ENCODE measurements at places on chromosomes 1 and 21. TPM values are rescaled to one million over a fixed set of nuclear protein-coding genes. Genes with fewer than 3 reads are reported as not detected.

PRRX1 gene
- total RNA-seq: not detected

S100B gene
- total RNA-seq: not detected

SNX7 gene
- total RNA-seq: 36.0 TPM

ARHGEF10L gene
- total RNA-seq: 5.2 TPM

PSMG1 gene
- 66.3 TPM for total RNA-seq

LYPLAL1 gene
- 25.4 TPM for total RNA-seq

LRRC8D gene
- total RNA-seq: 37.7 TPM

SLC9A1 gene
- total RNA-seq: 60.5 TPM

MPL gene
- 0.18 TPM for total RNA-seq

FCRL4 gene
- not detected for total RNA-seq

OR2T33 gene
- total RNA-seq: not detected

SYCP1 gene
- total RNA-seq: not detected

NCAM2 gene
- total RNA-seq: 1.4 TPM

C1orf87 gene
- total RNA-seq: not detected

DNA sequence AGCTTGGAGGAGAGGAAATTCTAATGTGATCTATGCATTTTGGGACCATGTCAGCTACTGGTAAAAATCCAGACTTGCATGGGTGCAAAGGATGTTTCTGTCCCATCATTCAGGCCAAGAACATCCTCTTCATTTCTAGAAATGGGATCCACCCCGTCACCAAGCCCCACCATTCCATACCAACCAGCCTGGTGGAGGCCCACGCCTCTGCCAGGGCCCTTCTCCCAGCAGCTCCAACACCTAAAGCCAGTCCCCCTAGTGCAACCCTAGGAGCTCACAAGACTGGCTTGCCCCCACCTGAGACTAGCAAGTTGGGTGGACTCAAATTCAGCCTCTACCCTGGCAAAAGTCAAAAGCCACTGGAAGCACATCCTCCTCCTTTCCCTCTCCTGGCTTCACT, 1.9 kb downstream of the ARHGEF11 start:
- H3K4me1 ChIP-seq: peaks cover 35% of the 10 kb centered on the region
- no peak overlapping the region for H3K27ac ChIP-seq
- no peaks in the 10 kb centered on the region for H3K27me3 ChIP-seq
- H3K4me3 ChIP-seq: peak overlapping the region; percentile 59
- H3K36me3 ChIP-seq: no peaks in the 10 kb centered on the region
- DNase-seq: no peak

DNA sequence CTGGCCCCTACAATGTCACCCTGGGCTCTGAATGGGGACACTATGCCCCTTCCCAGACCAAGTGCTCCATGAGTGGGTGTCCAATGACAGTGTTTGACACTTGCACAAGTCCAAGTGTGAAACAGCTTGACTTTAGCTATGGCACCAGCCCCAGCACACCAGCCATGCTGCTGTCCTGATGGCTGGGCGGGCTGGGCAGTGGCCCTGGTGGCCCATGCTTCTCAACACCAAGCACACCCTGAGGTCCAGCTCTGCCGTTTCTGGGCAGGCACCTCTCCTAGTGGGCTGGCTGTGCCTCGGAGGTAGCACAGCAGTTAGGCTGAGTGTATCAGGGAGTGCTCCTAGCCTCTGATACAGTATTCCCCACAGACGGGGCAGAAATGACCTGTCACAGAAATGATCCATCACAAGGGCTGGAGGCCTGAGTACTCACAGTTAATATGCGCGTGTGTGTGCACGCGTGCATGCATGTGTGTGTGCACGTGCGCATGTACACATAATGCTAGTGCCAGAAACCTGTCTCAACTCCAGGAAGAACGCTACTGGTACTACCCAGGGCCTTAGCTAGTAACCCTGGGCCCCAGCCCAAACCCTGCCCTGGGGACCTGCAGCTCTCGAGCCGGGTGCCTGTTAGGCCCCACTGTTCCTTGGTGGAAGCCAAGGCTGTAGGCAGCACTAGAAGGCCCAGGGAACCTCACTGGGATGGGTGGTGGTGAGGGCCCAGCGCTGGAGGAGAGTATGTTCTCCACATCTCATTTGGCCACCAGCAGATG, 134.0 kb downstream of the DMRTB1 start:
- no peaks in the 10 kb centered on the region for H3K36me3 ChIP-seq
- no peak for DNase-seq
- H3K4me1 ChIP-seq: no peaks in the 10 kb centered on the region
- H3K27me3 ChIP-seq: no peaks in the 10 kb centered on the region

GRCh38 chr1:11550664-11551283, 71.8 kb downstream of the DISP3 start:
- no peak overlapping the region for H3K4me3 ChIP-seq
- DNase-seq: peak; percentile 78
- no peaks in the 10 kb centered on the region for H3K36me3 ChIP-seq
- no peaks in the 10 kb centered on the region for H3K4me1 ChIP-seq
- H3K27ac ChIP-seq: no peak overlapping the region

DNA sequence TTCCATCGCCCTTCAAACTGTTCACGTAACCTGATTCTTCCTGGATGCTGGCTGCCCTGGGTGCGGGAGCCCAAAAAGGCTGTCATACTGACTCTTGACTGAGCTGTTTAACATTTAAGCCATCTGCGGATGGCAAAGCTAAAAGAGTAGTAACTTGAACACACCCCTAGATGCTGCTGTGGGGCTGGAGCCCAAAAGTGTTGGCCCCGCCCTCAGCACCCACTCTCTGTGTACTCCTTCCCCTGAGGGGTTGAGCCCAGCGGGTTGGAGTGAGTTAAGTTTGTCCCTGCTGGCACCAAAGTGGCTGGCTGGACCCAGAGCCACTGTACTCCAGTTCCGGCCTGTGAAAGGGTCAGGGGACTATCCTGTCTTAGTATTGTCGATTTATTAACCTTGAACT, 640.6 kb downstream of the PTPRU start:
- H3K27ac ChIP-seq: no peak overlapping the region
- H3K36me3 ChIP-seq: no peaks in the 10 kb centered on the region
- no peak for DNase-seq
- no peaks in the 10 kb centered on the region for H3K27me3 ChIP-seq
- no peak overlapping the region for H3K4me3 ChIP-seq

- no peaks in the 10 kb centered on the region for H3K36me3 ChIP-seq
- H3K4me3 ChIP-seq: no peak overlapping the region
- no peak for DNase-seq
- H3K27ac ChIP-seq: no peak overlapping the region
- no peaks in the 10 kb centered on the region for H3K27me3 ChIP-seq
These were observed 40.4 kb upstream of the ADARB1 start for GRCh38 chr21:45033791-45034555.

DNA sequence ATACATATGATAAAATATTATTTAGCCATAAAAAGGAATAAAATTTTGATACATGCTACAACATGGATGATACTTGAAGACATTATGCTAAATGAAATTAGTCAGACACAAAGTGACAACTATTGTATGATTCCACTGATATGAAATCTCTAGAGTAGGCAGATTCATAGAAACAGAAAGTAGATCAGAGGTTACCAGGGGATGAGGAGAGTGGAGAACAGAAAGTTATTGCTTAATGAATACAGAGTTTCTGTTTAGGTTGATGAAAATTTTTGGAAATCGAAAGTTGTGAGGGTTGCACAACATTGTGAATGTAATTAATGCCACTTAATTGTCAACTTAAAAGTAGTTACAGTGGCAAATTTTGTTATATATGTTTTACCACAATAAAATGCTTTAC, 315.7 kb upstream of the USP25 start:
- peaks cover 2% of the 10 kb centered on the region for H3K27me3 ChIP-seq
- H3K4me1 ChIP-seq: no peaks in the 10 kb centered on the region
- no peak overlapping the region for H3K4me3 ChIP-seq
- DNase-seq: no peak
- no peaks in the 10 kb centered on the region for H3K36me3 ChIP-seq
- H3K27ac ChIP-seq: no peak overlapping the region

- H3K4me1 ChIP-seq: peaks cover 33% of the 10 kb centered on the region
- no peak for DNase-seq
- H3K27ac ChIP-seq: no peak overlapping the region
These were observed 2.0 kb downstream of the CHML start for GRCh38 chr1:241638099-241638682.

DNA sequence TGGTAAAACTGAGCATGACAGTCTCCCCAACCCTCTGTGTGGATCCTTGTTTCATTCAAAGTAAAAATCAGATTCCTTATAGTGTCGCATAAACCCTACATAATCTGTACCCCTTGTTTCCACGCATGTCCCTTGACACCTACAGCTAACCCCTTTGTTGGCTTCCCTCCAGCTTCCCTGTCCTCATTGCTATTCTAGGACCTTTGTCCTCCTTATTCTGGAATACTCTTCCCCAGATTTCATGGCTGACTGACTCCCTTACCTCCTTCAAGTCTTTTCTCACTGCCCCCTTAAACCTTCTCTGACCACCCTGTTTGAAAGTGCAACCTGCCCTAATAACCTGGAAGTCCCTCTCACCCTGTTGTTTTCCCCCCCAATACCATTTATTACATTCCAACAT, 4.0 kb downstream of the RNF11 start:
- H3K4me1 ChIP-seq: peaks cover 27% of the 10 kb centered on the region
- H3K4me3 ChIP-seq: no peak overlapping the region
- no peaks in the 10 kb centered on the region for H3K27me3 ChIP-seq
- no peaks in the 10 kb centered on the region for H3K36me3 ChIP-seq

DNA sequence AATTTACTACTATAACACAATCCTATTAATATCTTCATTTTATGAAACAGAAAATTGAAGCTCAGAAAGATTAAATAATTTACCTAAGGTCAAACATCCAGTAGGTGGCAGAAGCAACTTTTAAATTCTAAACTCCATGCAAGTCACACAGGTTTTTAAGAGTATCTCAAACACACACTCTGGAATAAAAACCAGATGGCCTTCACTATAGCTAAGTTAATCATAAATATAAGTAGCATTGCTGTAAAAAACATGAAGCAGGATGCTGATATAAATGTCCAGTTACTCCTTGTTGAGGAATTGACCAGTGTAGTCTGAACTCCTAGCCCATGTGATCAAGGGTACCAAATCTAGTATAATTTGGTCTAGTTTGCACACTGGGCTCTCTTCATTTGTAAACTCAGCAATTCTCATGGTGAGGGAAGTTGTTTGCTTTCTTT, 9.4 kb upstream of the FMO3 start:
- H3K36me3 ChIP-seq: no peaks in the 10 kb centered on the region
- no peaks in the 10 kb centered on the region for H3K4me1 ChIP-seq
- no peak overlapping the region for H3K4me3 ChIP-seq
- DNase-seq: peak; percentile 18

DNA sequence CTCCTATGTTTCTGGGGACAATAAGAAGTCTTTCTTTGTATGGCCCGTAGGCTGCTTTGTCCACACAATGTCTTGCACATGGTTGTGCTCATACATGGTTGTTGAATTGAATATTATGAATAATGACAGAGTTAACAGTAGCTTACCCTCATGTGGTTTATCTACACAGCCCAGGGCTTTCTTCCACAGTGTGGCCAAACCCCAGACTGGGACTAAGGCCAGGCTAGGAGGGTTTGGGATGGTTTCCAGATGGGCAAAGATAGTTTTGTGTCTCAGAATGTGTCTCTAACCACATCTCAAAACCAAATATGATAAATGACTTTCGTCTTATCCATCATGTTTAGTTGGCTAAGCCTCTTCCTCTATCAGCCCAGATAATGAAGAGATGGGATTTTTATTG, 65.2 kb downstream of the CACNA1E start:
- no peak overlapping the region for H3K27ac ChIP-seq
- H3K27me3 ChIP-seq: no peaks in the 10 kb centered on the region
- no peaks in the 10 kb centered on the region for H3K4me1 ChIP-seq
- no peaks in the 10 kb centered on the region for H3K36me3 ChIP-seq
- no peak overlapping the region for H3K4me3 ChIP-seq

DNA sequence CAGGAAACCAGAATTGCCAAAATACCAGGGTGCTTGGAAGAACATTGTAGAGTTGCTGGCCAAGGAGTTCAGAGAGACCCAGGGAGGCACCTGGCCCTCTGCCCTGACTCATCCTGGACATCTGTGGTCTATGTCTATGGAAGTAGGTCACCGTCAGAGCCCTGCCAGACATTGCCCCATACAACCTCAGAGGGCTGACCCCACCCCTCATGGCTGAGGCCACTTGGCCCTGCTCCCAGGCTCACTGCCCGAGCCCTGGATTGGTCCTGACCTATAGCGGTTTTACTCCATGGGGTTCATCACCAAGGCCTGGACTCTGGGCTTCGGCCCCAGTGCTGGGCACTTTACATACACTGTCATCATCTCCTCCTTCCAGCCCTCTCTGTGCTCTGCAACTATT, 233.1 kb downstream of the PTPRU start:
- no peak overlapping the region for H3K4me3 ChIP-seq
- no peak overlapping the region for H3K27ac ChIP-seq
- DNase-seq: no peak
- no peaks in the 10 kb centered on the region for H3K4me1 ChIP-seq

DNA sequence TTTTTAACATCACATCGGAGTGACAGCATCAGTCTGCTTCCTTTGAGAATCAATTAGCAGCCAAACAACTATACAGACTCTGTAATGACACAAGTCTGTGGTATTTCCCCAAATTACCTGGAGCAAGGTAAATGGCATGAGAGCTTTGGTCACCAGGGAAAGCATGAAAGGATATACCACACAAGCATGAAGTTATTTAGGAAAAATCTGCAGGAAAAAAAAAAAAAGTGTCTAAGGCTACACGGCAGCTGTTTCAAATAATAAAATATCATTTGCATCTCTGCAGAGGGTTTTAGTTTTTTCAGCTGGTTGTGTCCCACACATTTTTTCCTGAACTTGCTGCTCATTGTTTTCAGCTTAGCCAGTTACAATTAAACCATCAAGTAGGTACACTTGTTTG, 234.7 kb downstream of the TTLL7 start:
- no peak overlapping the region for H3K27ac ChIP-seq
- H3K4me3 ChIP-seq: no peak overlapping the region
- DNase-seq: no peak
- H3K36me3 ChIP-seq: no peaks in the 10 kb centered on the region
- no peaks in the 10 kb centered on the region for H3K4me1 ChIP-seq
- peaks cover 2% of the 10 kb centered on the region for H3K27me3 ChIP-seq

- peaks cover 9% of the 10 kb centered on the region for H3K27me3 ChIP-seq
- H3K4me1 ChIP-seq: peaks cover 33% of the 10 kb centered on the region
- H3K36me3 ChIP-seq: no peaks in the 10 kb centered on the region
- peak overlapping the region; percentile 82 for H3K27ac ChIP-seq
These were observed 859 bp downstream of the IFFO2 start for GRCh38 chr1:18955441-18956192.

DNA sequence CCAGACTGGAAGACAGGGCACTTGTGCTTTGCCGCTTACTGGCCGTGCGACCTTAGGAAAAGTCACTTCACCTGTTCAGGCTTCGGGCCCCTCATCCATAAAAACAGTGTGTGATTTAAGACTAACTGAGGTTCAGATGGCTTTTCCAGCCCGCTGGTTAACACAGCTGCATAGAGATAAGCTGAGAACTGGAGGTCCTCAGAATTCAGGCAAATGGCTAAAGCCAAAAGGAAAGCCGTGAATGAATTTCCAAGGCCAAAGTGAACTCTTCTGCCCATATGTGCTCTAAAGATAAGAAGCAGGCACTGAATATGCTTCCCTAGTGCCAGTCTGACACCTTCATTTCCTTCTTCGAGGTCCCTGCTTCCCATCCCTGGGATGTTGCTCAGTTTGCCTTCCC, 23.5 kb upstream of the SARS1 start:
- H3K4me3 ChIP-seq: no peak overlapping the region
- H3K4me1 ChIP-seq: peaks cover 15% of the 10 kb centered on the region
- H3K27me3 ChIP-seq: no peaks in the 10 kb centered on the region

All from endothelial cell of umbilical vein (primary cell).